ENCODE measurements at places on chromosomes 2 and 18.

GRCh38 chr18:33459612-33460011 is 19.1 kb upstream of the CCDC178 start:
- no peak for DNase-seq

DNA sequence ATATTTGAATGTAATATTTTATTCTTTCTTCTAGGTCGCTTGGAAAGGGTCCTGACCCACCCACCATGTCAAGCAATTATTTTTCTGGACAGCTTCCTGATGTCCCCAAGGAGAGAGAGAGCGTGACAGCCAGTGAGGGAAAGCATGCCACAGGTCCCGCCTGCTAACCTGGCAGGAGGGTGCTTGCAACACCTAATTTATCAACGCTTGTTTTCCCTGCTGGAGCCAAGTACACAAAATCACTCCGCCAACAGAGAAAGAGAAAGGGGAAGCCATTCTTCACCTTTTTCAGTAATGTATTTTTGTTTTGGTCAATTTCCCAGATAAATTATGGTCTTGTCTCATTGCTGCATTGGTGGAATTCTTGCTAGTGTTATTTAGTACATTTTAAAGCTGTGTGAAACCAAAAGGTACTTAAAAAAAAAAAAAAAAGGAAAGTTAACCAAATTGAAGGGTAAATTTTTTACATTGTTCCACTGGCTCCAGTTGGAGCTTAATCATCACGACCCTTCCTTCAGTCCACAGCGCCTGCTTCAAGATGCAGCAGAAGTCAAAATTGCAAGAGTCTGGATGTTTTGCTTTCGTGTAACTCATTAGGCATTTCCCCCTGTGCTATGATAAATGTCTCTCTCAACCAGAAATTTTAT is 88.5 kb upstream of the COPS8 start:
- DNase-seq = no peak

DNA sequence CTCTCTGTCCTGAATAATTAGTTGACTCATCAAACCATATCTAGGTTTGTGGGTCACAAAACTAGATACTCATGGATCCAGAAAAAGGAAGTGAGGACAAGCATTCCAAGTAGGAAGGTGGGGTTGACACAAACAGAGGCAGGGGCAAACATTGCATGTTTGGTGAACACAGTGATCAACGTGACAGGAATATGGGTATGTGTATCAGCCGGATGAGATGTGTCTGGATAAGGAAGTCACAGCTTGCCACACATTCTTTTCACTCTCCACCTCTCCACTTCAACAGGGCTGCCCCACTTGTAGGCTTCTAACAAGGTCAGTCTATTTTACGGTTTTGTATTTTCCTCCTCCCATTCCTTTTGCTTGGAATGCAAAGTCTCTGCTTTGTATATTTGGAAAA is 319.0 kb downstream of the CYRIA start:
- no peak for DNase-seq

- DNase-seq = no peak
Measured at GRCh38 chr2:62573137-62573731, 67.2 kb upstream of the TMEM17 start.

GRCh38 chr2:12856934-12857601 is 140.3 kb downstream of the TRIB2 start:
- DNase-seq = no peak

GRCh38 chr2:88220718-88221117 is 50.6 kb downstream of the THNSL2 start:
- no peak for DNase-seq

DNA sequence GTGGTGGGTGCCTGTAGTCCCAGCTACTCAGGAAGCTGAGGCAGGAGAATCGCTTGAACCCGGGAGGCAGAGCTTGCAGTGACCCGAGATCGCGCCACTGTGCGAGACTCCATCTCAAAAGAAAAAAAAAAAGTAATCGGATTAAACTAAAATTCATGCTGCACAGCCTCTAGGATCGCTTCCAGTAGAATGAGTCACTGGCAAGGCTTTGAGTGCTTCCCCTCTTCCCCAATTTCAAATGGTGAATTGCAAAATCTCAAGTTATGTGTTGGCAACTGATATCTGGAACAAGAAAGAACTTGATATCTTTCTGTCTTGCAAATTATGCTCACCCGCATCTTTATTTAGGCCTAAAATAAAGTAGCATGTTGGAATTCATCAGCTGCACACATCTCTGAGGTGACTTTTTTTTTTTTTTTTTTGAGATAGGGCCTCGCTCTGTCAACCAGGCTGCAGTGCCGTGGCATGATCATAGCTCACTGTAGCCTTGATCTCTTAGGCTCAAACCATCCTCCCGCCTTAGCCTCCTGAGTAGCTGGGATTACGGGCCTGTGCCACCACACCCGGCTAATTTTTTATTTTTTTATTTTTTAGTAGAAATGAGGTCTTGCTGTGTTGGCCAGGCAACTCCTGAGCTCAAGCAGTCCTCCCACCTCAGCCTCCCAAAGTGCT is 12.7 kb downstream of the TTC39C start:
- no peak for DNase-seq

- no peak for DNase-seq
Measured at GRCh38 chr2:233375490-233376314, 21.4 kb downstream of the DGKD start.

DNA sequence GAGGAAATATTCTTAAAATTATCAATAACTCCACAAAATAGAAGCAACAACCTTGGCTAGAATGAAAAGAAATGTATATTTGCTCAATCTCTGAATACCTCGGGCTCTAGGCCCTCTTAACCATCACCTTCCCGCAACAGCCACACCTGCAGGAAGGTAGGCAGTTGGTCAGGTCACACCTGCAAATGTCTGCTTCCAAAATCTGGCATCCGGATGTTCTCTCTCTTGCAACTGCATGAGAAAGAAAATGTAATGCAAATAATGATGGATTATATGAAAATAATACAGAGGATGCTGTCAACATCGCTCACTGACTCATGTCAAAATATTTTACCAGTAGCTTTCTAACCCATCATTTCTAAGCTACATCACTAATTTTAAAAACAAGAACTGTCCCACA is 148.3 kb downstream of the SATB2 start:
- no peak for DNase-seq

DNA sequence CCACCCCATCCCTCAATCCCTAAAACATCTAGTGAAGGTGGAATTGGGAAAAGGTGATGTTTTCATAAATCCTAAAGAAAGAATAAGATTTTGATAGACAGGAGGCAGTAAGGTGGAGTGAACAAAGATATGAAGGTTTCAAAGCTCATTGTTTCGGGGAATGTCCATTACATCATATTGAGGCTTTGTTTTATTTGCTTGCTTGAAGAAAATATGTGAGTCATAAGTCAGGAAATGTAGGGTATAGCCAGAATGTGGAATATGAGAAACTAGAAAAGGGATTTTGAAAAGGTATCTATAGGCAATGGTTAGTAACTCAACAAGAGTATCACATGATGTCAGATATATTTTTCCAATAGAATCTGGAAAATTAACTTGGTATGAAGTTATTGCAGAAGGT is 1178.5 kb upstream of the ACVR2A start:
- no peak for DNase-seq

Measured in activated T-helper 1 cell treated with anti-CD3 and anti-CD28 coated beads, Interleukin-2, amount 50 U/mL, for 16 hours (primary cell).